Endothelial cell of umbilical vein (primary cell): ENCODE measurements at places on chromosomes 3 and 15. TPM values are rescaled to one million over a fixed set of nuclear protein-coding genes. Genes with fewer than 3 reads are reported as not detected.

The CELF6 gene
- 0.17 and 0.22 TPM in 2 replicates for polyA plus RNA-seq

The GABRA5 gene
- not detected in 2 replicates for polyA plus RNA-seq

The GPR160 gene
- 0.35 and 0.39 TPM in 2 replicates for polyA plus RNA-seq

The MEF2A gene
- 38.0 and 43.3 TPM in 2 replicates for polyA plus RNA-seq

The LRRIQ4 gene
- polyA plus RNA-seq: 0.04 TPM in 1 of 2 replicates, not detected in the other

The INKA1 gene
- 37.8 and 57.7 TPM in 2 replicates for polyA plus RNA-seq

The SPTSSB gene
- not detected in 2 replicates for polyA plus RNA-seq

The ITIH1 gene
- not detected in 2 replicates for polyA plus RNA-seq

The TM4SF1 gene
- 1,270 and 1,407 TPM in 2 replicates for polyA plus RNA-seq

The ARRDC4 gene
- 1.1 and 1.2 TPM in 2 replicates for polyA plus RNA-seq
